Stimulated activated CD8-positive, alpha-beta memory T cell treated with anti-CD3 and anti-CD28 coated beads, Interleukin-7, amount 100 ng/mL, for 1 hour (primary cell): ENCODE measurements at places on chromosomes 16 and 17.

- no peak for DNase-seq
These were observed 168.2 kb upstream of the TNRC6C start for GRCh38 chr17:77790143-77790829.

GRCh38 chr16:89373355-89374110 is 116.8 kb downstream of the ANKRD11 start:
- no peak for DNase-seq

DNA sequence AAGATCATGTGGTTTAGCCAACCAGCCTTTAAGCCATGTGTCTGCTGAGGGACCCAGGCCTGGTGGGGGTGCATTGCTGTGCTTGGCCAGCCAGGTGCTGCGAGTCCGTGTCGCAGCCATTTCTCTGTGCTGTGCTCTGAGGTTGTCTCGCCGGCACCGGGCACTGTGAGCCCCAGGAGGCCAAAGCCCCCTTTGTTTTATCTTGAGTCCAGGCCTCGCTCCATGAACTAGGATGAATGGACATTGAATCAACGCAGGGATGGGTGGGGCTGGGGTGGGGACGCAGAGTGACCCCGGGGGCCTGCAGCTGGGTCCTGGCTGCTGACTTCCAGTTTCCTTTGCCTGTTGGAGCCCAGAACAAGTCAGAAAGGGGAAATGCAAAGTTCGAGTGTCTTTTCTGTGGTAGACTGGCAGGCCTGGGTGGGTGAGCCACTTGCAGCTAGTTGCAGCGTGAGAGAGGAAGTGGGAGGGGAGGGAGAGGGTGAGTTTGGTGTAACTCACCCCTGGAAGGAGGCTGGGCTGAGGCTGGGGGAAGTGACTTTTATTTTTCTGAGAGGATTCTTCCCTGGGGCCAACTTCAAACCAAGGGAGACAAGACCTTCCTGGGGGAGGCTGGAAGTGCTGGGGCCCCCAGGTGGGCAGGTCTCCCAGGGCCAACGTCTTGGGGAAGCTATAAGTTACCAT is 324.7 kb downstream of the SEC14L1 start:
- peak; percentile 51 for DNase-seq

DNA sequence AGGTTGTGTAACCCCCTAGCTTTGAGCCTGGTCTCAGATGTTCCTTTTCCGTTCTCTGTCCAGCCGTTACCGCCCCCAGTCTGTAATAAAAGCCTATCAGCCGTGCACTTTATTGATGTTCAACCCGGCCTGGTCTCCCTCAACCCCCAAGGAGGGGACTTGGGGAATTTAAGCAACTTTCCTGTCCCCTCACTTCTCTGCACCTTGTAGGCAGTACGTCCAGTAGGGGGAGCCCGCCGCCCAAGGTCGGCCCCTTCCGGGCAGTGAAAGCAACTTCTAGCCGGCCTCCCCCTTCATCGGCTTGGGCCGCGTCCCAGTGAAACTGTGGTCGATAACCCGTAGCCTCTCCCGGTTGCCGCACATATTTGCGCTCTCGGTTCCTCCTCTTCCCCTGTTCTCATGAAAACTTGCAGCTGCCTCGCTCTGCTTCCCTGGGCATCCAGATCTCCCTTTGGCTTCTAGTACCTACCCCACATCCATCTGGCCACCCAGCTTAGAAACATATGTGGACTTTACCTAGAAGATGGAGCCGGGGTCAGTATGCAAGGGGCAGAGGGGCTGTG is 7.9 kb downstream of the PNPO start:
- DNase-seq: peak; percentile 69

DNA sequence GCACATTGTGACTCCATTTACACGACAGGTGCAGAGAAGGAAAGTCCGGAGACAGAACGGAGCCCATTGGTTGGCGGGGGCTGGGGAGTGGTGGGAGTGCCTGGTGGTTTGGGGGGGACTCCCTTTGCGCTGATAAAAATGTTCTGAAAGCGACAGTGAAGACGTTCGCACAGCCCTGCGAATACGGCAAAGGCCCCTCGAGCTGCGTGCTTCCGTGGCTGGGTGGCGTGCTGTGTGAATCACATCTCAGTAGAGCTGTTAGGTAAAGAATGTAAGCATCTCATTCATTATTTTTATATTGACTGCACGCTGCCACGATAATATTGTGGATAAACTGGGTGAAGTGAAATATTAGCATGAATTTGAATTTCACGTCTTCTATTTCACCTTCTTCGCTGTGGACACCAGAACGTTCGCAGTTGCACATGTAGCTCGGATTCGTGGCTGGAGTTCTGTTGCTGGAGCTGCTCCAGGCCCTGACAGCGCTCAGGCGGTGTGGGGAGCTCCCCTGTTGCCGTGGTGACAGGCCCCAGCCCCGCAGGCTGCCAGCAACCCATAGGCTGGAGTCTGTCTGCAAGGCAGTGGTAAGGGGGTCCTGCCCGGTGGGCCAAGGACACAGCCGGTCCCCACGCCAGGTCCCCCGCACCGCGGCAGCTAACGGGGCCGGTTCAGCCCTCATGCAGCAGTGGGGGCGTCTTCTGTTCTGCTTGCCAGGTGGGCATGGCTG is 44.6 kb downstream of the SOX8 start:
- no peak for DNase-seq

GRCh38 chr16:82083710-82084353 is 48.8 kb downstream of the HSD17B2 start:
- DNase-seq: no peak

DNA sequence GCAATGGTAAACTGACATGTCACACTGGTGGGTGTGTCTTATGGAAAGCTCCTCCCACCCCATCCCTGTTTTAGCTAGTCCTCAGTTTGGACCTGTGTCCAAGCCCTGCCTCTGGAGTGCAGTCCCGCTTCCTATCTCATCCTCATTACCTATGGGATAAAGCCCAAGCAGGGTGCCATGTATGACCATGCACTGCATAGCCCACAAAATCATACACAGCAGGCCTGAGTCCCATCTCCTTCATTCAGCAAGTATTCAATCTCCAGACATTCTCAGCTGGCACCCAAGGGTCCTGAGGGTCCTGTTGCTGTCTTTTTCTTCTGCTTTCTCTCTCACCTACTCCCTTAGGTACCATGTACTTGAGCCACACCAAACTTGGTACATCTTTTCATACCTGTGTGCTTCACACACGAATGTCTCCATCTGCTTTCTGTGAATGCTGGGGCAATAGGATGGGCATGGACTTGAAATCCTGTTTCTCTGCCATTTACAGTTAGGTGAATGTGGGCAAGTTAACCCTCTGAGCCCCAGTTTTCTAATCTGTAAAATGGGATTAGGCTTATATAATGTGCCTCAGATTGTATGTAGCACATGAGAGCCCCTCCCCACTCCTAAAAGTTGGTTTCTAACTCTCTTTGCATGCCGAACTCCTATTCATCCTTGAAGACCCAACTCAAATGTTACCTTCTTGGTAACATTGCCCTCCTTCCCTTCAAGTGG is 28.5 kb downstream of the TNS4 start:
- DNase-seq: no peak

- DNase-seq: no peak
These were observed 195.2 kb upstream of the CNTNAP4 start for GRCh38 chr16:76081967-76082366.

- no peak for DNase-seq
These were observed 68.1 kb downstream of the NDEL1 start for GRCh38 chr17:8503807-8504206.

GRCh38 chr17:79842656-79843473 is 3.6 kb upstream of the CBX4 start:
- no peak for DNase-seq

DNA sequence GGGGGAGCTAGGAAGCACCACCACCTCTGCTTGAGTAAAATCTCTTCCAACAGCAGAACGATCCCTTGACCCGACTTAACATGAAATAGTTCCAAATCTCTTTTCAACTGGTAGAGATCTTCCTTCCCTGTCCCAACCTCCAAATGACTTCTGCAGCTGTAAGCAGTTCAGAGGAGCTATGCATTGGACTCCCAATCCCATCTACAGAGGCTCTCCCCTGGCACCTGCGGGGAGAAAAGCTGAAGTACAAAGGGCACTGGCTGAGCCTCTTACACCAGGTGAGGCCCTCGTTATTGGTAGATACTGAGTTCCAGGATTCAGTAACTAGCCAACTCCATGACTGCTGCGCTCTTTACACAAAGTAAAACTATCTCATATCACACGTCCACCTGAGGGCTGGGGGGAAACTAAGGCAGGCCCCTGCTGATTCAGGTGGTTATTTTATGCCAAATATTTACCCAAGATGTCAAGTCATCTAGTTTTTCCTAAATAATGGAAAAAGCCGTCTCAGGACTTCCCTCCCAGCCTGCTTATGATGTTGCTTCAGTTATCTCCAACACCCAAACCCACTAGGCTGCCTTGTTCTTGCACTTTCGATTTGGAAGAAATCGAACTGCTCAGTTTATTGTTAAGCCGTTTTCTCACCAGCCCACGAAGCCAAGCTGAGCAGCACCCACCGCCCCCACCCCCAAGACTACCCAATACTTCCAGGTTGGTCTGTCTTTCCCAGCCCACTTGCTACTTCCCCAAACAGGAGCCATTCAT is 3.2 kb downstream of the ACTG1 start:
- no peak for DNase-seq

DNA sequence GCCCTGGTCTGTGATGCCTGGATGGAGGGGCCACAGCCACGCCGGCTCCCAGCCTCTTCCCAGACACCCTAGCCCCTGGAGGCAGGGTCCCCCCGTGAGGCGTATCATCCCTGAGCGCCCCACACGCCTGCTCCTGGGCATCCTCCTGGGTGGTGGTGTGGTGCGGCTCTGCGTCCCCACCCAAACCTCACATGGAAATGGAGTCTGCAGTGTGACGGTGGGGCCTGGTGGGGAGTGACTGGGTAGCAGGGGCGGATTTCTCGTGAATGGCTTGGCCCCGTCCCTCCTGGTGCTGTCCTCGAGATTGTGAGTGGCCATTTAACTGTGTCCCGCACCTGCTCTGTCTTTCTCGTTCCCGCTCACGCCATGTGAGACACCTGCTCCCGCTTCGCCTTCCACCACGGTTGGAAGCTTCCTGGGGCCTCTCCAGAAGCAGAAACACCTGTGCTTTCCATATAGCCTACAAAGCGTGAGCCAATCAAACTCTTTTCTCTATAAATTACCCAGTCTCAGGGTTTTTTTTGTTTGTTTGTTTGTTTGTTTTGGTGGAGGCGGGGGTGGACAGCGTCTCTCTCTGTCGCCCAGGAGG is 5.9 kb upstream of the SSTR5 start:
- DNase-seq: no peak

DNA sequence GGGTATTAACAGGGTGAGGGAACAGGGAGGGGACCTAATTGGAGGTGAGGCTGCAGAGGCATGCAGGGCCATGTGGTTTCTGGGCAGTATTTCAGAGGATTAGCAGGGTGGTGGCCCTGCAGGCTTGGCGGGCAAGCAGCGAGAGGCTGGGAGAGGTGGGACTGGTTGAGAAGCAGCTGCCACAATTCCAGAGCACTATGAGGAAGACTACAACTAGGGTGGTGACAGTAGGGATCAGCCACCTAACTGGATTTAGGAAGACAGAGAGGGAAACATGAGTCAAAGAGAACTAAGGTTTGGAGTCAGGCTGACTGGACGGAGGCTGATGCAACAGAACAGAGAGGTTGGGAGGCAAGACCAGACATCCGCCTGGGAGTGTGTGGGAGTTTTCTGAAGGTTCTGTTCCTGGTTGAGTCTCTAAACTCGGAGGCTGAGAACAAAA is 12.3 kb downstream of the ALOXE3 start:
- no peak for DNase-seq

DNA sequence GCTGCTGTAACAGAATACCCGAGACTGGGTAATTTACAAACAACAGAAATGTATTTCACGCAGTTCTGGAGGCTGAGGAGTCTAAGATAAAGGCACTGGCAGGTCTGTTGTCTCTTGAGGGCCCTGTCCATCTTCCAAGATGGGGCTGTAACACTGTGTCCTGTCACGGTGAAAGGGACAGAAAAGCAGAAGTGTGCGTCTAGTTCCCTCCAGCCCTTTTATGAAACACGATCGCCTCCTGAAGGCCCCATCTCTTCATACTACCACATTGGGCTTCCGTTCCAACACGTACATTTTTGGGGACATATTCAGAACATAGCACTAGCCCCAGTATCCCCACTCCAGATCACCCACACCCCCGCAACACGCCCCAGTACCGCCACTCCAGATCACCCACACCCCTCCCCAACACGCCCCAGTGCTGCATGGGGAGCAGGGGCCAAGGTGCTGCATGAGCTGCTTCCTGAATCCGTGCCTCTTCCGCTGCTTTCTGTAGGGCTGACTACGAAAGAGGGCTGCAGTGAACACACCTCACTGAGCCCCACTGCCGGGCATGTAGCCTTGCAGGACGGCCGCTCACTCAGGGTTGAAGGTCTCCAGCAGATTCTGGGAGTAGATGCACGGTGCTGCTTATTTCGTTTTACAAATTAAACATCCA is 91.9 kb downstream of the RPTOR start:
- DNase-seq: no peak

GRCh38 chr16:9270424-9270823 is 179.0 kb downstream of the HAPSTR1 start:
- no peak for DNase-seq

GRCh38 chr16:20515688-20516090 is 60.5 kb downstream of the ACSM2B start:
- no peak for DNase-seq

DNA sequence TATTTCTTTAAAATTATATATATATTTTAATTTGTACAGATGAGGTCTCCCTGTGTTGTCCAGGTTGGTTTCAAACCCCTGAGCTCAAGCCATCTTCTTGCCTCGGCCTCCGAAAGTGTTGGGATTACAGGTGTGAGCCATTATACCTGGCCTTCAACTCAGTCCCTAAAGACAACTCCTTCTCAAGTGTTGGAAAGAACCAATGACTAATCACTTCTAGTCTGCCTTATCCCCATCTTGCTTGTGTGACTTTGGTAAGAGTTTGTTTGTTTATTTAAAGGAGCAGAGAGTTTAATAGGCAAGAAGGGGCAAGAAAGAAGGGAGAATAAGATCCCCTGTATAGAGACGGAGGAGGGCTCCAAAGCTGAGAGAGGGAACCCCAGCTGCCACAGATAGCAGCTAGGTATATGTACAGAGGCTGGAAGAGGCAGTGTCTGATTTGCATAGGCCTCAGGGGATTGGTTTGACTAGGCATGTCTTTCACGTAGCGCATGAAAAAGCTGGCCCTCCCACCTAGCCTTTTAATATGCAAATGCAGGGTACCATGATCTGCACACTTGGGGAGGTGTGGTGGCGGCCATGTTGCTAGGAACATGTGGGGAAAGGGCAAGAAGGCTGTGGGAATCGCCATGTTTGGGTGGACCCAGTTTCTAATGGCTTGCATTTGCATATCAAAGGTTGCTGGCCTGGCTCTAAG is 21.5 kb downstream of the ABCC1 start:
- no peak for DNase-seq
